ENCODE measurements at places on chromosomes 11 and 22. TPM values are rescaled to one million over a fixed set of nuclear protein-coding genes. Genes with fewer than 3 reads are reported as not detected.

CASP12 gene
- 0.92 TPM for polyA plus RNA-seq

C1QTNF5 gene
- 41.8 TPM for polyA plus RNA-seq

OR8I2 gene
- not detected for polyA plus RNA-seq

GLYATL2 gene
- polyA plus RNA-seq = 2.4 TPM

APLNR gene
- polyA plus RNA-seq = 187 TPM

Data from left lung (tissue), 14 donors.